ENCODE measurements at places on chromosomes 12 and 14. TPM values are rescaled to one million over a fixed set of nuclear protein-coding genes. Genes with fewer than 3 reads are reported as not detected.

The KRT79 gene
- total RNA-seq: 0.46 TPM

The DYRK2 gene
- total RNA-seq: 20.6 TPM

The LRCOL1 gene
- not detected for total RNA-seq

The SPX gene
- not detected for total RNA-seq

The C12orf60 gene
- total RNA-seq: 0.47 TPM

The NTN4 gene
- total RNA-seq: 40.3 TPM

The TAS2R9 gene
- total RNA-seq: not detected

The KCNMB4 gene
- total RNA-seq: 2.6 TPM

Measured in PC-3 (cell line).